ENCODE measurements at places on chromosomes 4 and X. TPM values are rescaled to one million over a fixed set of nuclear protein-coding genes. Genes with fewer than 3 reads are reported as not detected.

Gene CLTRN
- 3.3 TPM for polyA plus RNA-seq

Gene SSX2B
- not detected for polyA plus RNA-seq

Gene PRSS12
- 46.2 TPM for polyA plus RNA-seq

Gene NAT8L
- 5.6 TPM for polyA plus RNA-seq

Gene SLC34A2
- polyA plus RNA-seq = 396 TPM

Gene LCORL
- polyA plus RNA-seq = 20.9 TPM

Gene MAGEA6
- not detected for polyA plus RNA-seq

Gene IL2
- polyA plus RNA-seq = not detected

Gene ALB
- 7.9 TPM for polyA plus RNA-seq

Gene CSN1S1
- not detected for polyA plus RNA-seq

Gene GPR50
- polyA plus RNA-seq = not detected

Gene SLC38A5
- polyA plus RNA-seq = 36.5 TPM

Gene MAGEB2
- not detected for polyA plus RNA-seq

Gene SPANXC
- polyA plus RNA-seq = not detected

Gene FUNDC2
- 122 TPM for polyA plus RNA-seq

Gene PAGE2B
- polyA plus RNA-seq = not detected

Gene SAGE1
- not detected for polyA plus RNA-seq

Gene ADH5
- 270 TPM for polyA plus RNA-seq

Gene CLIC2
- 6.7 TPM for polyA plus RNA-seq

Gene FABP2
- polyA plus RNA-seq = not detected

Gene SPATA18
- polyA plus RNA-seq = 7.3 TPM

Gene RASL11B
- polyA plus RNA-seq = 20.5 TPM

Gene ZNF81
- polyA plus RNA-seq = 5.8 TPM

Gene AMBN
- polyA plus RNA-seq = not detected

Gene BCORL1
- 20.7 TPM for polyA plus RNA-seq
